ENCODE measurements at places on chromosomes 2 and 18. TPM values are rescaled to one million over a fixed set of nuclear protein-coding genes. Genes with fewer than 3 reads are reported as not detected.
A peak's percentile ranks its signal among the peaks of the same experiment; 100 is the strongest.

DNA sequence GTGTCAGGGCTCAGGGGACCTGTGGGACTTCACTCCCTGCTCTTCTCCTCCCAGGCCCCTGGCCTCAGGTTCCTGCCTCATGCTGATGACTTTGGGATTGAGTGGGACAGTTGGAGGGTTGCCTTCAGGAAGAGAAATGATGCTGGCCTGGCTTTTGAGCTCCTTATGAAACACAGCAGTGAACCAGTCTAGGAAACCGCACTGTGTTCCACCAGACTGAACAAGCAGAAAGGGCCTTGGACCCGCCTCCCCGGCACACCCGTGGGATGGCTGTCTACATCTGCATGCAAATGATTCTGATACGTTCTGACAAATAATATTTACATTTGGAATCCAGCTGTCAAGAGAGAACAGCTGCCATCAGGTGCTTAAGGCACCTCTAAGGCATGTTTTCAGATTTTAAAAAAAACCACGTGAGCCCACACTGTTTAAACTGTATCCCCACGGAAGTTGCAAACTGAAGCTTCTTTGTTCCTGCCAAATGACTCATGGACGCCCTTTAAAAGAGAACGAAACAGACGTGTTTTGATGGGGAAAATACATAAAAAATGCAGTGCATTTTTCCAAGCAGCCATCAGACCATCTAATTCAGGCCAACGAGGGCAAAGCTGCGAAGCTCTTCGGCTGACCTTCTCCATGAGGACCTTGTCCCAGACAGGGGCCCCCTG, 27.6 kb upstream of the ASAP2 start:
- peak; percentile 75 for DNase-seq

GRCh38 chr18:41121116-41121826, 833.8 kb upstream of the PIK3C3 start:
- DNase-seq, result no peak

TRIM43 gene
- 0.10 TPM for total RNA-seq

KCNG2 gene
- 0.49 TPM for total RNA-seq

ZNF407 gene
- total RNA-seq, result 21.6 TPM

PAX8 gene
- 0.30 TPM for total RNA-seq

GRCh38 chr2:237453671-237454070, 33.4 kb upstream of the MLPH start:
- no peak for DNase-seq

SLC14A1 gene
- 11.9 TPM for total RNA-seq

REEP1 gene
- 3.9 TPM for total RNA-seq

- no peak for DNase-seq
These were observed 21.9 kb upstream of the NCOA1 start for GRCh38 chr2:24469148-24469650.

GRCh38 chr2:186862869-186863709, 14.1 kb upstream of the ZSWIM2 start:
- DNase-seq, result peak; percentile 58

DNA sequence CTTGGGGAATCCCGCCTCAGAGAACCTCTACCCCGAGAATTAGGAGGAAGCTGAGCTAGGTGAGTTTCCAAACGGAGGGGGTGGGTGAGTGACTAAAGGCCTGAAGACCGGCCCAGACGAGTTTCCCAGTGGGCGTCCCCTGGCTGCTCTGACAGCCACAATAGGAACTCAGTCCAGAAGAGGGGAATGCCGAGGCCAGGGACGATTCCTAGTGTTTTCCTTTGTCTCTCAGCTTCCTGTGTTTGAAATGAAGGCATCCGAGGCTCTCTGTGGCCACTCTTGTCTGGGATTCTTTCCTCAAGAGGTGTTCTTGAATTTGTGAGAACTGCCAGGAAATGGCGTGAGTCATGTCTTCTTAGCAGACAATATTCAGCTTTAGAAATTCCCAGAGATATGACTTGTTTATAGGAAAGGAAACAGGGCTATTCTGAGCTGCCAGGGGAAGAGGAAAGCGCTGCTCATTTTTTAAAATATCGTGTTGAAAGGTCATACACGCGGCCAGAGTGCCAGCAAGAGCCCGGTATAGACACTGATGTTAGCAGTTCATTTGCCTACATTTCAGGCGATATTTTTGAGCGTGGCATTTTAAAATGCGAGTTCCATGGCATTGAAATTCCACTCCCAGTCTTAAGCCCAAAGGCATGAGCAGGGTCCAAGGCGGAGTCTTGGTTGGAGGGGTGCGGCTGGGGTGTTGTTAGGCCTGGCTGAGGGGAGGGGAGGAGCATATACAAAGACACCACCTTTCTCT, 169.1 kb upstream of the KLF7 start:
- DNase-seq, result peak; percentile 83

DNA sequence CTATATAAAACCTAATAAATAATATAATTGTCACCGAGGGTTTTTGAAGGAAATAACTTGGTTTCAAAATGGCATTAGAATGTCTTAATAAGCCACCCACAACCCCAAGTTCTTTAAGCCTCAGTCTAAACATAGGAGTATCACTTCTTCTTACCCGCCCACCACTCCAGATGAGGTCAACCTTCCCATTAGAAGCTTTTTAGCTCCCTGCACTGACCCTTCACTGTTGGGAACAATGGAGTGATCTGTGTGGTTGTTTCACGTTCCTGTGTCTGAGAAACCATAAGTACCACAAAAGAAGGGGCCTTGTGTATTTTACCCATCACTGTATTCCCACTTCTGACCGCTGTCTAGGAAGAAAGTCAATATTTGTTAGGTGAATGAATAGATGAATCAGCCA, 326.3 kb upstream of the ZNF521 start:
- DNase-seq, result no peak

DNA sequence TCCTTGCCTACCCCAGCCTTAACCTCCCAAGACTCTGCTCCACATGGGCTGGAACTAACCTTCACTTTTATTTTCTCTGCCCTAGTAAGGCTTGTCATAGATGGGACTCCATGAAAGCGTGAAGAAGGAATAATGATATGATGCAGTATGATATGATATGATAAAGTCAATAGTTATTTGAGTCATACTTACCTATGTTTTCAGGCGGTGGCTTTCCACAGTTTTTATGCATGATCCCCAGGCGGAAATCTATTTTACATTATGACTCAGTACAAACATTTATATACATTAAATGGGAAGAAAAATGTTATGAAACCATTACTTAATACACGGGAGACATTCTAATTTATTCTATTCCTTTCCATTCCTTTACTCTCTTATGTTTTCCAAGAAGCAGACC, 5.6 kb downstream of the ACMSD start:
- DNase-seq, result no peak

RGPD4 gene
- total RNA-seq, result not detected

DNA sequence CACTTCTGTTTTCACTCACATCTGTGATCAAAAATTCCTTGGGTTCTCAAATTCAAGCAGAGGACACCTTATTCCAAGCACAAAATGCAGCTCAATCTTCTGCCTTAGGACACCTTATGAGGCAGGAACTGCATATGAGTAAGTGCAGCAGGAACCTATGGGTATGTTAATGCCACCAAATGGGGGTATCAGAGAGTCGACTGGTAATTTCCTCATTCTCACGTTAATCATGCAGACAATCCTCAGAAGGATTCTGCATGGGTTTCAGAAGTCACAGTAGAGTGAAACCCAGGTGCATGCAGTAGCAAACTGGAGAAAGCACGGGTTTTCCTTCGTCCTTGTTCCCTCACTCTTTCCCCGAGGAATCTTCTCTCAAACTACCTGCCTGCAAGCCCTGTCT, 452.8 kb downstream of the CBLN2 start:
- DNase-seq, result no peak

DNA sequence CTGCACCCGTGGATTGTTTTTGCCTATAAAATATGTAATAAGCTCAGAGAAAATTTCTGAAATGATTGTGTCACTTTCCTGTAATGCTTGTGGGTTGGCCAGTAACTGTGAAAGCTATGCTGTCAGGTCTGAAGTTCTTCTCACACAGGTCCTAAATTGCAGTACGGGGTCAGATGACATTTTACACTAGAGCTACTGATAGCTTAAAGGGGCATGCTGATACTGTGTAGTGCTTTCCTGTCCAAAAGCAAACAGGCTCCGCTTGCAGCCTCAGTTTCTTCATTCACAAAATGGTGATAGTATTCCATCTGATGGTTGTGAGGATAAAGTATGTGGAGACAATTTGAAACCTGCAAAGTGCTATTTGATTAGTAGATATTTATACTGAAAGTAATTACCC, 7.6 kb upstream of the FARSB start:
- no peak for DNase-seq

- DNase-seq, result no peak
These were observed 23.2 kb downstream of the PIAS2 start for GRCh38 chr18:46894124-46894523.

GRCh38 chr2:42578621-42579020, 10.2 kb downstream of the MTA3 start:
- no peak for DNase-seq

IL36G gene
- 4.4 TPM for total RNA-seq

CFAP65 gene
- not detected for total RNA-seq

- DNase-seq, result no peak
These were observed 6.6 kb downstream of the GAD1 start for GRCh38 chr2:170823088-170823897.

AQP12A gene
- total RNA-seq, result not detected

UPP2 gene
- not detected for total RNA-seq

- DNase-seq, result no peak
These were observed 14.5 kb downstream of the METTL8 start for GRCh38 chr2:171419333-171419732.

DNA sequence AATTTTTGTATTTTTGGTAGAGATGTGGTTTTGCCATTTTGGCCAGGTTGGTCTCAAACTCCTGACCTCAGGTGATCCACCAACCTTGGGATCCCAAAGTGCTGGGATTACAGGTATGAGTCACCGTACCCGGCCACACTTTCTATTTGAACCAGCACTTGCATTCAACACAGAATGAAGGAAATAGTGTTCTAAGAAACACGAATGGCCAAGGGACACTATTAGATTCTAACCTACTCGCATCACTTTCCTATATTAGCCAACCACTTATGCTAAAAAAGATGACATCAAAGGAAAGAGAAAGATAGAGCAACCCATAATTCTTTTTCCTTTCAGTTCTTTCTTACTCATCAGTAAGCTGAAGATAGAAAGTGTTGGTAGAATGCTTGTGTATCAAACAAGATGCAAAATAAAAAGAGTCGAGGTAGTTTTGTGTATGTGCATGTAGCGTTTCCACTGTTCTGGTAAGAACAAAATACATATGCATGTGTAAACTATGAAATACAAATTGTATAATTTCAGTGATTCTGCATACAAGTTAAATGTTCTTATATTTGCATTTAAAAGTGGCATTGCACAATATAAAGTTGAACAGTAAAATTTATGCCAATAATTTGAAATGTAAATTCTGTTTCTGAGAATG, 247.6 kb downstream of the CDCA7 start:
- DNase-seq, result no peak

CNDP2 gene
- 34.9 TPM for total RNA-seq

- DNase-seq, result no peak
These were observed 308.3 kb downstream of the MYCN start for GRCh38 chr2:16248571-16249105.

DNA sequence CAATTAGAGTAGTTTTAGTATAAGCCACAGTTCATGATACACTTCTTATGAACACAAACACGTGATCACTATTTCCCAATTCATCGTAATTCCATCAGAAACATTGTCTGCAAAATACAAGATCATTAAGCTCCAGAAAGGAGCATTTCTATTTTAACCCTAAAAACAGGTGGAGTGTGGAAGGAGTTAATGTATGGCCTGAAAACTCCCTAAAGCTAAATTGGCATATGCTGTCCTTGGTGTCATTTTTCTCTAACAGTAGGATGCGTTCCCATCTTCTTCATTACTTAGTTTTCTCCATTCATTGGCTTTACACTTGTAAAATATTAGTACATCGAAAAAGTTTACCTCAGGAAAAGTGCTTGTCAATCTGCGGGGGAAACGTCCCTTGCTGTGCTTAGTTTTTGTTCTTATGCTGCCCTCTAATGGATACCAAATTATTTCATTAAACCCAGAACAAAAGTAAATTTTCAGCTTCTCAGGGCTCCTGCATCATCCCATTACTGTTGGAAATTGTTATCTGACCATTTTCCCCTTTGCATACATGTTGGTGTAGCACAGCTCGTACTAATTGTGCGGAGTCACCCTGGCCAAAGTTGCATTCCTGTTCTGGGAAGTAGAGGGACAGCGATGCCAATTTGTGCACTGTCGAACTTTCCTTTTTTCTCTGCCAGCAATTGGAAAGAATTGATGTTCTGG, 153.4 kb downstream of the GPD2 start:
- peak; percentile 61 for DNase-seq

HOXD13 gene
- total RNA-seq, result not detected

- no peak for DNase-seq
These were observed 155.4 kb upstream of the PID1 start for GRCh38 chr2:229426464-229426863.

GCG gene
- total RNA-seq, result not detected

GRCh38 chr2:21379140-21379539, 255.4 kb downstream of the TDRD15 start:
- DNase-seq, result no peak

GRCh38 chr2:223832241-223832903, 5.0 kb downstream of the AP1S3 start:
- DNase-seq, result no peak

Measured in skin of body (tissue), 3 donors.